Right ventricle myocardium inferior (tissue), 1 donor: ENCODE measurements at places on chromosomes 1 and 21. TPM values are rescaled to one million over a fixed set of nuclear protein-coding genes. Genes with fewer than 3 reads are reported as not detected.

- peak; percentile 82 for DNase-seq
Observed at GRCh38 chr1:58785442-58786058, 1.7 kb upstream of the JUN start.

- no peak for DNase-seq
Observed at GRCh38 chr1:162387226-162388082, 5.9 kb downstream of the C1orf226 start.

GRCh38 chr1:8016210-8016894 is 9.8 kb downstream of the ERRFI1 start:
- DNase-seq, result no peak

- no peak for DNase-seq
Observed at GRCh38 chr1:59006289-59006658, 222.4 kb upstream of the JUN start.

Gene C1orf141
- total RNA-seq, result not detected

Gene WDR64
- not detected for total RNA-seq

DNA sequence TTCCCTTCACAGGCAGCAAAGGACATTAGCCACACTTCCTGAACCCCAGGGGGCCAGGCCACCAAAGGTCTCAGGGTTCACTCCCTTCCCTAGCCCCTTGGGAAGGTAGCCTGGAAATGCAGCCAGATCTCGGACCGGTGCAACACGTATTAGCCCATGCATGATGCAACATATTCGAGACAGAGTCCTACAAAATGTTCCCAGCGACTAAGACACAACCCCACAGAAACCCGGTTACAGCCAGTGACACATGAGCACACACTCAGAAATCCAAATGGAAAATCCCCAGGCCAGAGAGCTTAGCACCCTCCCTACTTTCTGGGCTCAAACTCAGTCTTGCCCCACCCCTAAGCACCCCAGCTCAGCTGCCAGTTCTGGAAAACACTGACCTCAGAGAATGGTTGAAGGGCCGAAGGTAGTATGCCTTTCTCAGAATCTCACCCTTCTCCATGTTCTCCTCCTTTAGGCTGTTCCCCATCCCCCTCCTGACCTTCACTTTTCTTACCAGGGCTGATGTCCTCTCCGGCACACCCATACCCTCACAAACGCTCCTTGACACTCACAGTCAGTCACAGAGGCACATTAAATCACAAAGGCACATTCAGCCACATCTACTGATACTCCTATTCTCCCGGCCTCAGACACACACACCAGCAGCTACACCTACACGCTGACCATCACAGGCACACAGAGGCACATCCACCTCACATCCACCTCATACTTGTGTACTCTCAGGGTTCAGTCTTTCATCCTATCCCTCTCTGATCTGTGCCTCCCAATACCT is at the start of gene TSPAN1:
TSS of gene TSPAN1 (plus strand) at position 640 of the 784 bp plus-strand sequence. CDS start 6,021 bp downstream, outside the sequence.
- DNase-seq, result no peak

Gene TTC39A
- 22.7 TPM for total RNA-seq

Gene TFAP2E
- not detected for total RNA-seq

Gene SPRR2G
- total RNA-seq, result not detected

Gene RHCE
- total RNA-seq, result 1.7 TPM

GRCh38 chr1:234956821-234957329 is 171.8 kb downstream of the TOMM20 start:
- DNase-seq, result no peak

Gene TNFRSF18
- not detected for total RNA-seq
